ENCODE measurements at places on chromosomes 6 and 20. TPM values are rescaled to one million over a fixed set of nuclear protein-coding genes. Genes with fewer than 3 reads are reported as not detected.

- H3K27me3 ChIP-seq: peaks cover 29% of the 10 kb centered on the region
- H3K4me3 ChIP-seq: no peak overlapping the region
- no peak for DNase-seq
These were observed 963 bp downstream of the FOXF2 start for GRCh38 chr6:1390133-1390945.

GRCh38 chr20:14064333-14064732, 69.0 kb downstream of the MACROD2 start:
- no peak overlapping the region for H3K4me3 ChIP-seq
- H3K36me3 ChIP-seq: no peaks in the 10 kb centered on the region
- no peak for DNase-seq
- no peaks in the 10 kb centered on the region for H3K4me1 ChIP-seq
- no peak overlapping the region for H3K27ac ChIP-seq
- H3K27me3 ChIP-seq: 0 out of 2 replicates have a peak, but pooled peaks cover 3% of the 10 kb centered on the region

- H3K4me3 ChIP-seq: no peak overlapping the region
- no peak overlapping the region for H3K27ac ChIP-seq
- no peak for DNase-seq
- H3K27me3 ChIP-seq: peaks cover 9% of the 10 kb centered on the region
- no peaks in the 10 kb centered on the region for H3K36me3 ChIP-seq
These were observed 31.4 kb downstream of the EDN3 start for GRCh38 chr20:59331721-59332329.

RIPPLY2 gene
- polyA plus RNA-seq: not detected

ERGIC3 gene
- 104 TPM for polyA plus RNA-seq

- peak overlapping the region; percentile 62 for H3K4me3 ChIP-seq
- peaks cover 15% of the 10 kb centered on the region for H3K27me3 ChIP-seq
- no peak for DNase-seq
- peaks cover 4% of the 10 kb centered on the region for H3K4me1 ChIP-seq
- H3K27ac ChIP-seq: no peak overlapping the region
These were observed 2.4 kb downstream of the MTCL3 start for GRCh38 chr6:127516662-127517273.

GLO1 gene
- polyA plus RNA-seq: 221 TPM

DNA sequence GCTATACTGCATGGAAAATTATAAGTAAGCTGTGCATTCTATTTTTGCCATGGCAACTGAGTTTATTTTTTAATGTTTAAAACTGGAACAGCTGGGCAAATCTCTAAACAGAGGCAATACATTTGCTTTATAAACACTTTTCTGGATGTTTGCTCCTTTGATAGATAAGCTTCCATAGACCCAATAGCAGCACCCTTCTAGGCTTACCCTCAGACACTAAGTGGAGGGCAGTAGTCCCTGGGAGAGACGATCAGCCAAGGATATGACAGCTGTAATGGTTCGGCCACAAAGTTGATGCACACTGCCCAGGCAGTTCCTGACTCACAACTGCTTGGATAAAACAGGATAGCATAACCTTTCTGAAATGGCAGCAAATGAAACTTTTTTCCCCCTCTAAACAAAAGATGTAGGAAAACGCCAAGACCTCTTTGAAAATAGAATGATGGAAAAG, 8.5 kb upstream of the MRPS10 start:
- no peak for DNase-seq
- no peak overlapping the region for H3K27ac ChIP-seq
- no peak overlapping the region for H3K4me3 ChIP-seq
- no peaks in the 10 kb centered on the region for H3K4me1 ChIP-seq
- H3K36me3 ChIP-seq: no peaks in the 10 kb centered on the region

DNA sequence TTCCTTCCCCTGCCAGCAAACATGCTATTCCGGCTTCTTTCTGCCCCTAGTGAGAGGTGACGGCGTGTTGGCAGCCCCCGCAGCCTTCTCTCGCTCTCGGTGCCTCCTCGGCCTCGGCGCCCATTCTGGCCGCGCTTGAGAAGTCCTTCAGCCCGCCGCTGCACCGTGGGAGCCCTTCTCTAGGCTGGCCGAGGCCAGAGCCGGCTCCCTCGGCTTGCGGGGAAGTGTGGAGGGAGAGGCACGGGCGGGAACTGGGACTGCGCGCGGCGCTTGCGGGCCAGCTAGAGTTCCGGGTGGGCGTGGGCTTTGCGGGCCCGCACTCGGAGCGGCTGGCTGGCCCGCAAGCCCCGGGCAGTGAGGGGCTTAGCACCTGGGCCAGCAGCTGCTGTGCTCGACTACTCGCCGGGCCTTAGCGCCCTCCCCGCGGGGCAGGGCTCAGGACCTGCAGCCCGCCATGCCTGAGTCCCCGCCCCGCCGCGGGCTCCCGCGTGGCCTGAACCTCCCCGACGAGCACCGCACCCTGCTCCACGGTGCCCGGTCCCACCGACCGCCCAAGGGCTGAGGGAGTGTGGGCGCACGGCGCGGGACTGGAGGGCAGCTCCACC, 20.0 kb upstream of the PXDC1 start:
- no peaks in the 10 kb centered on the region for H3K36me3 ChIP-seq
- H3K27ac ChIP-seq: no peak overlapping the region
- H3K27me3 ChIP-seq: no peaks in the 10 kb centered on the region

GRCh38 chr6:127131772-127132376, 13.4 kb downstream of the RSPO3 start:
- no peak overlapping the region for H3K4me3 ChIP-seq
- no peak for DNase-seq
- H3K27ac ChIP-seq: no peak overlapping the region
- H3K27me3 ChIP-seq: peaks cover 2% of the 10 kb centered on the region

LRFN2 gene
- not detected for polyA plus RNA-seq

TXLNB gene
- 0.14 TPM for polyA plus RNA-seq

MOG gene
- polyA plus RNA-seq: not detected

PKIB gene
- 0.37 TPM for polyA plus RNA-seq

TRIM40 gene
- not detected for polyA plus RNA-seq

DNA sequence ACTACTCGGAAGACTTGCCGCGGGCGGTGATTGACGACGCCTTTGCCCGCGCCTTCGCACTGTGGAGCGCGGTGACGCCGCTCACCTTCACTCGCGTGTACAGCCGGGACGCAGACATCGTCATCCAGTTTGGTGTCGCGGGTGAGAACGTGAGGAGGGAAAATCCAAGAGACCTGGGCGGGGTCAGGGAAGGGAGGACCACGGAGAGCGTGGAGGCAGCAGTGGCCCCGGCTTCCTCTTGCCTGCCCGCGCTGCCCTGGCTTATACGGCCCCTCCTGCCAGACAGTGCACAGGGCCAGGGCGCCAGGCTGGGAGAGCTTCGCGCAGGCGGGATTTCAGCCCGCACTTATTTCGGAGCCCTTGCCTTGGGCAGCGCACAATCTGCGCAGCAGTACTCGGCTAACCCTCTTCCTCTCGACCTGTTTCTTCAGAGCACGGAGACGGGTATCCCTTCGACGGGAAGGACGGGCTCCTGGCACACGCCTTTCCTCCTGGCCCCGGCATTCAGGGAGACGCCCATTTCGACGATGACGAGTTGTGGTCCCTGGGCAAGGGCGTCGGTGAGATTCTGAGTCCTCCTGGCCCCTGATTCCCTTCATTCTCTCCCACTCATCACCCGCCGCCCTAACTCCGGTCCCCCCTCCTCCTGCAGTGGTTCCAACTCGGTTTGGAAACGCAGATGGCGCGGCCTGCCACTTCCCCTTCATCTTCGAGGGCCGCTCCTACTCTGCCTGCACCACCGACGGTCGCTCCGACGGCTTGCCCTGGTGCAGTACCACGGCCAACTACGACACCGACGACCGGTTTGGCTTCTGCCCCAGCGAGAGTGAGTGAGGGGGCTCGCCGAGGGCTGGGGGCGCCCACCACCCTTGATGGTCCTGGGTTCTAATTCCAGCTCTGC, 2.0 kb downstream of the MMP9 start:
- H3K36me3 ChIP-seq: no peaks in the 10 kb centered on the region
- no peak overlapping the region for H3K27ac ChIP-seq
- no peak overlapping the region for H3K4me3 ChIP-seq
- DNase-seq: no peak
- peaks cover 11% of the 10 kb centered on the region for H3K27me3 ChIP-seq

PRDM1 gene
- polyA plus RNA-seq: 13.6 TPM

- H3K4me1 ChIP-seq: no peaks in the 10 kb centered on the region
- no peaks in the 10 kb centered on the region for H3K27me3 ChIP-seq
- H3K4me3 ChIP-seq: no peak overlapping the region
- H3K27ac ChIP-seq: no peak overlapping the region
- no peak for DNase-seq
These were observed 97.3 kb upstream of the CHD6 start for GRCh38 chr20:41715526-41715925.

- H3K27me3 ChIP-seq: no peaks in the 10 kb centered on the region
- peaks cover 50% of the 10 kb centered on the region for H3K4me1 ChIP-seq
- peaks cover 3% of the 10 kb centered on the region for H3K36me3 ChIP-seq
- H3K4me3 ChIP-seq: 0 out of 2 replicates have a peak overlapping the region, but pooled peaks have one; percentile 26
These were observed 5.6 kb downstream of the PLCG1 start for GRCh38 chr20:41142919-41143318.

GTF3C6 gene
- 261 TPM for polyA plus RNA-seq

GRCh38 chr6:40721271-40721952, 134.2 kb upstream of the LRFN2 start:
- H3K27ac ChIP-seq: no peak overlapping the region
- DNase-seq: no peak
- no peak overlapping the region for H3K4me3 ChIP-seq
- no peaks in the 10 kb centered on the region for H3K27me3 ChIP-seq
- no peaks in the 10 kb centered on the region for H3K36me3 ChIP-seq

- no peaks in the 10 kb centered on the region for H3K36me3 ChIP-seq
- no peaks in the 10 kb centered on the region for H3K27me3 ChIP-seq
- no peak for DNase-seq
These were observed 148.9 kb upstream of the SIM1 start for GRCh38 chr6:100613656-100614055.

GRCh38 chr6:110043366-110043994, 65.4 kb downstream of the GPR6 start:
- no peak for DNase-seq
- H3K4me1 ChIP-seq: peaks cover 3% of the 10 kb centered on the region
- H3K27me3 ChIP-seq: no peaks in the 10 kb centered on the region
- H3K36me3 ChIP-seq: no peaks in the 10 kb centered on the region

PPP1R14C gene
- 0.14 TPM for polyA plus RNA-seq

DNA sequence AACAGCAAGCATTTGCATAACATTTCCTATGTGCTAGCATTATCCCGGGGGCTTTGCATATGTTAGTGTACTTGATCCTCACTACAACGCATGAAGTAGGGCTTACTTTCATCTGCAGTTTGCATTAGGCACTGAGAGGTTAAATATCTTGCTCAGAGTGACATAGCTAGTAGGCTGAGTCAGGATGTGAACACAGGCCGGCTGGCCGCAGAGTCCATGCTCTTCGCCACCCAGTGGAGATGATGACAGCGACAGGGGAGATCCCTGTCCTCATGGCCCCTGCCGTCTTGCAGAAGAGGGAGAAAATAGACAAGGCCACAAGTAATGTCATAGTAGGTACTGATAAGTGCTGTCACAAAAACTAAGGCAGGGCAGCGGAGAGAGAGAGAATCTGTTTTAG, 46.9 kb downstream of the LYRM4 start:
- H3K27ac ChIP-seq: no peak overlapping the region
- no peaks in the 10 kb centered on the region for H3K27me3 ChIP-seq
- H3K4me1 ChIP-seq: no peaks in the 10 kb centered on the region
- DNase-seq: no peak

DNA sequence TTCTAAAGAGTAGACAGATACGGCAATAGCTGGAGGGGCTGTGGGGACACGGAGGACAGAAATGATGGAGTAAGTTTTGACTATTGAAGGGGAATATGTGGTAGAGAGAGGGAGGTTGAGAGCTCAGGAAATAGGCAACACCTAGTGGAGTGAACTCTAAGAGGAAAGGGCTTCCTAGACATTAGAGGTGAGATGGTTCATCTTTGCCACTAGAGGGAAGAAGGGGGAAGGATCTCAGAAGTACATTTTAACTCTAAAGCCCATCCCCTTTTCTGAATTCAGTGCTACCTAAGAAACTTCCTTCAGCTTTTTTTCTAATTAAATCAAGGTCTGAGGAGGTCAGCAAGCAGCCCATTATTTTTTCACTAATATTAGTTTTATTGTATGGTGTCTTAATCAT, 689.4 kb upstream of the MAP3K7 start:
- H3K27ac ChIP-seq: no peak overlapping the region
- H3K27me3 ChIP-seq: no peaks in the 10 kb centered on the region
- DNase-seq: no peak
- no peaks in the 10 kb centered on the region for H3K4me1 ChIP-seq
- no peaks in the 10 kb centered on the region for H3K36me3 ChIP-seq

DNA sequence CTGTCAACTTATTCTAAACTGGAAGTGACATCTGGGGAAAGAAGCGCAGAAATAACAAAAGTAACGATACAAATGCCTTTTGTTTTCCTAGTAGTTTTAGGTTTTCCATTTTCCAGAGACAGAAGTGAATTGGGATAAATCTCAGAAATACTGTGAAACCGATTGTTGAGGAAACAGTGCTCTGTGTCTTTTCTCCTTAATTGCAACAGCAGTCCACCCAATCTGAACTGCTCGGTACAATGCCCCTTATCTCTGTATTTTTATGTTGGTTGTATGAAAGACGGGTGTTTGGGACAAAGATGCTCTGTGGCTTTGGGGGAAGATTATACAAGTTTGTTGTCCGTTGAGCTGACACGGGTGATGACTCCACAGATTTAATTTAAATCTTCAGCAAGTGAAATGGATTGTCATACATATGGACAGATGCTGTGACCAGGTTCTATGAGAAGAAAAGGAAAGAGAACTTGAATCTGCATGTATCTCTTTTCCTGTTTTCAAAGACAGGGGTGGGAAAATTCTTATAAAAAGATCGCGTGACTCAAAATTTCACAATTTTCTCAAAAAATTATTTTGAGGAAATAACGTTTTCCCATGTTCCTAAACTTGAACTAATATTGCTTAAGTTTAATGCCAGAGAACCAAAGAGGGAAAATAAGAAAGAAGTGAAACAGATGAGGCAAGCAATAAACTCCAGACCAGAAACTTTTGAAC, 41.2 kb downstream of the SASH1 start:
- no peak overlapping the region for H3K4me3 ChIP-seq
- H3K27ac ChIP-seq: no peak overlapping the region
- no peaks in the 10 kb centered on the region for H3K36me3 ChIP-seq
- H3K4me1 ChIP-seq: no peaks in the 10 kb centered on the region

DNA sequence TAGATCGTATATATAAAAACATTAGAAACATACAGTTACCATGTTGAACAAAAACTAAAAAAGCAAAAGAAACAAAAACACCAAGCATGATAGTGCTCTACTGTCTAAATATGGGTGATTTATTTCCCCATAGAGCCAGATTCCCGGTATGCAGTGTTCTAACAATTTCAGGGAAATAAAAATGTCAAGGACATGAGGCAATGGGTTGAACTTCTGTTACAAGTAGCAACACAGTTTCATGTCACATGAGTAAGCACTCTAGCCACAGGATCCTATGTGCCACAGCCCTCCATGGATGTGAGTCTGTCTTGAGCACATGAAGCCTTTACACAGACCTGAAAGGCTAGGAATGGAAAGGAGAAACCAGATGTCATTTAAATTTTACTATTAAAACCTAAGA, 96.0 kb downstream of the MAP3K5 start:
- H3K27me3 ChIP-seq: no peaks in the 10 kb centered on the region
- H3K36me3 ChIP-seq: peaks cover 42% of the 10 kb centered on the region
- no peak overlapping the region for H3K4me3 ChIP-seq

ZKSCAN8 gene
- 5.6 TPM for polyA plus RNA-seq

- H3K4me1 ChIP-seq: no peaks in the 10 kb centered on the region
- no peaks in the 10 kb centered on the region for H3K27me3 ChIP-seq
- DNase-seq: no peak
- H3K27ac ChIP-seq: no peak overlapping the region
- no peaks in the 10 kb centered on the region for H3K36me3 ChIP-seq
These were observed 54.6 kb downstream of the QRSL1 start for GRCh38 chr6:106684011-106684410.

All from GM12878 (cell line).